Occipital lobe (tissue), 3 donors: ENCODE measurements at places on chromosomes 12 and 14. TPM values are rescaled to one million over a fixed set of nuclear protein-coding genes. Genes with fewer than 3 reads are reported as not detected.

DNA sequence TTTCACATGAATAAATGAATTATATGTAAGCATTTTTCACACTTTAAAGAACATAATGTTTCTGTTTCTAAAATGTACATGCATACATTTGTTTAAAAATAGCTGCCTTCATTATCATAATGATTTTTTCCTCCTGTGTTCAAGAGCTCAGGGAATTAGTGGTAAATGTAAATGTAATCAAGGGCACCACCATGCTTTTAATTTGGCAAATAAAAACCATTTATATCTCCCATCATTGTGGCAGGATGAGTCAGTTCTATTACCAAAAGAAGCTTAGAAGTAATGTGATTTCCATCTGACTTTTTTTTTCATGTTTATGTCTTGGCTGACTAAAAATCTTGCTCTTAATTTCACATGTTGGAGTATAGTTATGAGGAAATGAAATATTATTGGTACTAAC, 176.1 kb downstream of the GXYLT1 start:
- no peak for DNase-seq

LHX5 gene
- not detected for total RNA-seq

CISTR gene
- not detected for total RNA-seq

- DNase-seq, result peak; percentile 59
These were observed 558 bp downstream of the KLHDC2 start for GRCh38 chr14:49768301-49769121.

NRXN3 gene
- 35.6 TPM for total RNA-seq

NPFF gene
- not detected for total RNA-seq

- peak; percentile 71 for DNase-seq
These were observed 642 bp downstream of the SLC38A2 start for GRCh38 chr12:46371718-46372543.

ENDOU gene
- not detected for total RNA-seq
